ENCODE measurements at places on chromosomes 6 and 20.

DNA sequence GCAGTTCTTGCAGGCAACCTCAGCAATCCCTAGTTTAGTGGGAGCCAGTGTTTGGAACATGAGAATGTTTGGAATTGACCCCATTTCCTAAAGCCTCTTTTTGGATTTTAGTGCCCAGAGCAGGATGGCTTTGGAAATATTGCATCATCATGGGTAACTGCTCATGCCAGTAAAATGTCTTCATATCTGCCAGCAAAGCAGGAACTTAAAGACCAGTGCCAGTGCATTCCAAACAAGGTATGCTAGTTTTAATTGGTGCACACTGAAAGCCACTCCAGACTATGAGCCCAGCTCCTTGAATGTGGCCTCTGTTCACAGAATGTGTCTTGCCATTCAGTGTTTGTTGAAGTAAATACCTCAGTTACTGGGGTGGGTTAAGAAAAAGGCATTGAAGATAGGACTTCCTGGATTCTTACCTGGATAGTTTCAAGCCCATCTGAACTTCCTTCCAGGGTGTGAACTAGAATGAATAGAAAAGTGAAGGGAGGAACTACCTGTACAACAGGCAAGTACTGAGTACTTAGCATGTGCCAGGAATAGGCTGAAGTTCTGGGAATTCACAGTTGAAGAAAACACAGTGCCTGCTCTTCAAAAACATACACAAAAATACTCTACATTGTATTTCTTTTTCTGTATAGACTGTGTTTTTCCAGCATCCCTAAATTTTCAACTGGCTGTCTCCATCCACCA, 70.5 kb downstream of the COL19A1 start:
- DNase-seq: no peak

DNA sequence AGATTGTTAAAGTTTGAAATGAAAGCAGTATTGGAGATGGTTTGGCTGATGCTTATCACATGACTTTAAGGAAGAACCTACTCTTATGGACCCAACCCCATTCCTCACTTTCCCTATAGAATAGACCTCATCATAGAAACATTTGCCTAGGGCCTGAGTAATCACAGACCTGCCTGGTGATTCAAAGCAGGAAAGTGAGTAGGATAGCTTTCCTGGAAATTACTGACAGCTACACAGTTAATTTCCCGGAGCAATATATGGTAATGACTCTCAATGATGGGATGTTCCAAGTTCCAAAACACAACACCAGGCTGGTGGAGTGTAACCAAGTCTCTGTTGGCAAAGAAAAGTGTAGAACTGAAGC, 233.8 kb downstream of the SIM1 start:
- DNase-seq: no peak

GRCh38 chr20:34389954-34390555, 27.0 kb downstream of the ITCH start:
- DNase-seq: no peak

GRCh38 chr20:50146732-50147662, 6.5 kb downstream of the PEDS1 start:
- peak; percentile 80 for DNase-seq

GRCh38 chr6:88492824-88493223, 326.7 kb upstream of the CNR1 start:
- DNase-seq: no peak

- no peak for DNase-seq
These were observed 88.8 kb downstream of the YTHDF1 start for GRCh38 chr20:63126876-63127699.

DNA sequence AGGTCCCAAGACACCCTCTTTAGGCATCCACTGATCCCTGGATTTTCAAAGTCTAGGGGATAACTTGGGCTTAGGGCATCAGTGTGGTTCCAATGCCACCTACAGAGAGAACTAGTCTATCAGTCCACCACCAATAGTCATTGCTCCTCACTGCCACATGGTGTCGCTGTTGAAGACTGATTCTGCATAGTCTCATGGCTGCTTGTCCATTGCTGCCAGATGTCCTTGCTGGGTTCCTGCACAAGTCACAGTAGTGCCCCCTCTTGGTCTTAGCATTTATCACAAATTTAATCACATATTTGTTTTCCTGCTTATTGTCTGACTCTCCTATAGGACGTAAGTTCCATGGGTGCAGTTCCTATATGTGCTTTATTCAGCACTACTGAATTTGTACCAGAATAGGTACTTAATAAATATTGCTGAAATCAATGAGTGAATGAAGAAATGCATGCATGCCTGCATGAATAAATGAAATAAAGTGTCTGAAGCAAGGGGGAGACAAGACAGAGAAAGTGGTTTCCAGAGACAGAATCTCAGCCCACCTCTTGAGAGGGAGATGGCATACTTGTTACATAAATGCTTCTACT, 45.9 kb upstream of the RALY start:
- peak; percentile 69 for DNase-seq

DNA sequence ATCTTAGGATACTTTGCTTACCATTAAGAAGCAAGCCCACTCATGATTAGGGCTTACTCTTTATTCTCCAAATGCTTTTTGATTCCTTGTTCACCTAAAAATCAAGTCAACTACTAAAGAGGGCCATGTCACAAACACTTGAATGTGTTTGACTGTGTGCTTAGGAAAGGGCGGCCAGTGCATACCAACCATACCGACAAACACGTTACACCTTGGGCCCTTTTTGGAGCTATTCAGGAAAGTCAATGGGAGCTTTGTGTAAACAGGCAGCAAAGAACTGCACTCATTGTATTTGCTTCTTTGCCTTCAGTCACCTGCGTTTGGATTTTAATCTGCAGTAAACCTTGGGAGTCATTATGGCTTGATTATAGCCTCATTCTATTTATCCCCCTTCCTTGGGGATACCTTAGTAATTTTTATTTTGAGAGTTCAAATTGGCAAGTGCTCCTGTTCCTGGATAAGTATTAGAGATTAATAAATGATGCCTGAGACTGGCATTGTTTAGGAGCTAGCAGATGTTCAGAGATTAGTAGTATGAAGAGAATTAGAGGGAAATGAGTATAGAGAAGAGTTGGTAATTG, 102.6 kb upstream of the HDGFL1 start:
- no peak for DNase-seq

- peak; percentile 84 for DNase-seq
These were observed 244.9 kb downstream of the TSHZ2 start for GRCh38 chr20:53216856-53217576.

DNA sequence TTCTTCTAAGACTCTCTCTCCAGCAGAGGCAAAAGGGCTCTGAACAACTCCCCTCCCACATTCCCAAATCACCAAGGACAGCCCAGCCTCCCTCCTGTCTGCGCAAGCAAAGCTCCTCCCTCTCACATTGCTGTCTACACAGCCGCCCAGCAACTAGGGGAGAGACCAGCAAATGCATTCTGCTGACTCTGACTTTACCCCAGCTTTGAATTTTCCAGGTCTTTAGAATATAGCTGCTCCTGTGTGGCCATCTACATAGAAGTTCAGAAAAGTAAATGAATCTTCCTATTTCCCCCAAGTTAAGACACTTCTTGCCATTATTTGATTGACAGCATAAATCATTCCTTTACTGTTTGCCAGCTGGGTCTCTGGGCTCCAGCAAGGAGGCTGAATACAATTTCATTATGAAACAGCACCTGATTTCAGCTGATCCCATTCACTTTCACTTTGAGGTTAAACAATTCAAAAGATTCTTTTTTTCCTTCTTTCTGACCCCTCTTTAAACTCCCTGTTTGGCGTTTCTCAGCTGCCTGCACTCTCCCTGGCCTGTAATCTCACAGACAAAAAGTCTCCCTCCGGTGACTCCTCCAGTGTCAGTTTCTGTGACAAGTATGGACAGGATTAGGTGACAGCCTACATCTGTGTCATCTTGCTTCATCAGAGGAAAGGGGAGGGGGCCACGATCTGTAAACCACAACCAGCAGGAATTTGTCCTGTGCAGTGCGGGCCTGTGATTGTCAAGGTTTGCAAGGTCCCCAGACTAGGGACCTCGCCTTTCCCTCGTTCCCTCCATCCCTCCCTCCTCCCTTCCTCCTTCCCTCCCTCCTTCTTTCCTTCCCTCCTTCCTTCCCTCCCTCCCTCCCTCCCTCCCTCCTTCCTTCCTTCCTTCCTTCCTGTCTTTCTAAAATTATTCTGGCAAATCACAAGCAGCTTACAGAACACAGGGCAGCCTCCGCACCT, 205.6 kb upstream of the RIN2 start:
- no peak for DNase-seq

DNA sequence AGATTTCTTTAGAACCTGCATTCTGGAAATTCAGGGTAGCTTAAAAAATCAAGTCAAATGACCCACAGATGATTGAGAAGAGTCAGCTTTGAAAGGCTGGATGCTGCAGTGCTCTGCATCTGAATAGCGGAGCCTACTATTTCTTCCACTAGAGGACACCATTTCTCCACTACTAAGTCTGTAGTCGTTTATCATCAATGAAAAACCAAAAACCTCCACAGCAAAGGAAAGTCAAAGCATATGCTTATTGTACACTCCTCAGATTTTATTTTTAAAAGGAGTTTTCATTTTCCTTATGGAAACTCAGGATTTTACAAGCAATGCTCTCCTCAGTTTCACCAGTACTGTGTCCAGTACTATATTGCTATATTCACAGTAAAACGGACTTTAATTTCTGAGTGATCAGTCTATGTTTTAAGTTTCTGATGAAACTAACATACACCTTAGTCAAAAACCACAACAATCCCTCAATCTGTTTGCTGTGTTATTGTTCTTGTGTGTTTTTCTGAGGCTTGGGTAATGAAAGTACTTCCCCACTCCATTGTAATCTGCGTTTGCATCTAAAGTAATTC, 50.5 kb upstream of the ENPP5 start:
- no peak for DNase-seq

DNA sequence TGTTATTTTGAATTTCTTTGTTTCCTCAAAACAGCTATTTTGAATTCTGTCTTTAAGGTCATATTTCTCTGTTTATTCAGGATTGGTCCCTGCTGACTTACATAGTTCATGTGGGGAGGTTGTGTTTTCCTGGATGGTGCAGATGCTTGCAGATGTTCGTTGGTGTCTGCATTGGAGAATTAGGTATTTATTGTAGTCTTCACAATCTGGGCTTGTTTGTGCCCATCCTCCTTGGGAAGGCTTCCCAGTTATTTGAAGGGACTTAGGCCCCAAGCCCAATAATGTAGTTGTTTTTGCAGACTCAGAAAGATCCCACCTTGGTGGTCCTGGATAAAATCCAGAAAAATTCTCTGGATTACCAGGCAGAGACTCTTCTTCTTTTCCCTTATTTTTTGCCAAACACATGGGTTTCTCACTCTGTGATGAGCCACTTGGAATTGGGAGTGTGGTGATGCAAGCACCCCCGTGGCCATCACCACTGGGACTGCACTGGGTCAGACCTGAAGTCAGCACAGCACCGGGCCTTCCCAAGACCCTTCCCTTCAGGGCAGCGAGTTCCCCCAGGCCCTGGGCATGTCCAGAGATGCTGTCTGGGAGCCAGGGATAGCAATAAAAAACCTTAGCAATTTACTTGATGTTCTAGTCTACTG, 81.6 kb upstream of the EZR start:
- DNase-seq: no peak

GRCh38 chr6:18585032-18585573, 198.0 kb downstream of the RNF144B start:
- DNase-seq: no peak

DNA sequence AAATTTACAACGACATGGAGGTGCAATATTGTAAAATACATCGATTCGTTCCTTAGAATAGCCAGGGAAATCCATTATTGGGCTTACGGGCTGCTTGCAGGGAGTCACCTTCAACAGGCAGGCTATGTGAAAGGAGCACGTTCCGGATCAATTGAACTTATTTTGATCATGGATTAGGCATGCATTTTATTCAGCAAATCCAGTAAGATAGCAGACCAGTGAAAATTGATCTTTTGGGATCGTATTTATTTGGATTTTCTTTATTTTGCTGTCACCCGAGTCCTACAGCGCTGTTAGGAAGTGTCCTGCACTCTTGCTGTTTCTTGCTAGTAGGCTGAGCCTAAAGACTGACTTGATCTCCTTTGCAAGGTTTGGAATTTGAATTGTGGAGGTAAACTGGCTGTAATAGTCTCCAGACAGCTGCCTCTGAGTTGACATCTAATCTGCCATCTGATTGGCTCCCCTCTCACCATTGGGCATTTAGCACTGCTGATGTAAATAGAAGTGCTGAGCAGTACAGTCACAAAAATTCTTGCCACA, 3.0 kb downstream of the ARID1B start:
- peak; percentile 61 for DNase-seq

GRCh38 chr6:44217332-44218143, 812 bp downstream of the MYMX start:
- no peak for DNase-seq

GRCh38 chr6:72798196-72798595, 176.3 kb downstream of the KCNQ5 start:
- DNase-seq: no peak

- no peak for DNase-seq
These were observed 1.7 kb upstream of the FBXO5 start for GRCh38 chr6:152984513-152984872.

DNA sequence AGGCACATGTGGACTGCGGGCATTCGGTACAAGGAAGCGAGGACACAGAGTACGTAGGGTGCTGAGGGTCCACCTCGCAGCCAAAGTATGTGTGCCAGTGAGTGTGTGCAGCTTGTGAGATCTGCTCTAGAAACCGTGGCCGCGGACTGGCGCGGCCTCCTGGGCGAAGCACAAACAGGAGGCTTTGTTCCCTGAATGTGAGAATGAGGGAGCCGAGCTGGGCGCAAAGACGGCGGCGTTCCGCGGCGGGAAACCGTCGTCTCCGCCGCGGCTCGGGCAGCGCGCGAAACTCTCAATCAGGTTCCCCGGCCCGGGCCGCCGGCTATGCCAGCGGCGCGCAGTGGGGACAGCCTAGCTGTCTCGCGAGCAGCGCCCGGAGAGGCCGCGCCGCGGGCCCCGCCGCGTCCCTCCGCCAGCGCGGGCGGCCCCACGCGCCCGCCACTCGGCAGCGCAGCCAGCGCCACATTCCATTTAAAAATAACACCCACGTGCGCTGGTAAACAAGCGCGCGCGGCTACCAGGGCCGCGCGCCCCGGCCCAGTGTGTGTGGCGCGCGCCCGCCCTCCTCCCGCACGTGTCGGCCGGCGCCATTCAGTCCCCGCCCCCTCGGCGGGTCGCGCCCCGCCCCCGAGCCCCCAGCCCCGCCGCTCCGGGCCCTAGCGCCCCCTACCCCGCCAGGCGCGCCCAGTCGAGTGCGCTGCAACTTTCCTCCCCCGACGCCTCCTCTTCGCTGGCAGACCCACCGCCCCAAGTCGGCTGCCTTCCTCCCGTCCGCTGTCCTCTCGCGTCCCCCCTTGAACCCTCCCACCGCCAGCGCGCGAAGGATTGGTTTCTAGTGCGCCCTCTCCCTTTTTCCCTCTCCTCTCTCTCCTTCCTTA, 3.0 kb upstream of the FOXO3 start:
- DNase-seq: peak; percentile 77

DNA sequence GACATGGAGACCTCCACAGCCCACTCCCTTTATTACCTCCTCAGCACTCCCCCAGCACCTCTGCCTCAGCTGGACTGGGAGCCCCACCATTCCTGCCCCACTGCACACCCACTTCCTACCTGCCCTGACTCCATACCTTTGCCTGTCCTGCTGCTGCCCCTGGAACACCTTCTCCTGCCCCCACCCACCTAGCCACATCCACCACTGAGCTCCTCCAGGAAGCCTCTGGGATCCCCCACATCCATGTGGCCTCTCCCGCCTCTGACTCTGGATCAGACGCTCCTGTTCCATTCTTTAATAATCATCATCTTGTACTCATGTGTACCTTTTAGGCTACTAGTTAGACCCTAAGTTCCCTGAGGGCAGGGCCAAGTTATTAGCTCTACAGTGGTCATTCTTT, 2.2 kb upstream of the SDCBP2 start:
- no peak for DNase-seq

GRCh38 chr6:125714441-125715090, 34.9 kb upstream of the HEY2 start:
- no peak for DNase-seq

GRCh38 chr6:113287396-113287795, 569.7 kb upstream of the MARCKS start:
- DNase-seq: no peak
